Activated CD4-positive, alpha-beta memory T cell treated with anti-CD3 and anti-CD28 coated beads for 36 hours (primary cell): ENCODE measurements at places on chromosomes 1 and 21. TPM values are rescaled to one million over a fixed set of nuclear protein-coding genes. Genes with fewer than 3 reads are reported as not detected.

Gene SLC5A9
- total RNA-seq: not detected

- DNase-seq: no peak
These were observed 226.6 kb upstream of the ZRANB2 start for GRCh38 chr1:71307451-71307850.

Gene KIRREL1
- not detected for total RNA-seq

DNA sequence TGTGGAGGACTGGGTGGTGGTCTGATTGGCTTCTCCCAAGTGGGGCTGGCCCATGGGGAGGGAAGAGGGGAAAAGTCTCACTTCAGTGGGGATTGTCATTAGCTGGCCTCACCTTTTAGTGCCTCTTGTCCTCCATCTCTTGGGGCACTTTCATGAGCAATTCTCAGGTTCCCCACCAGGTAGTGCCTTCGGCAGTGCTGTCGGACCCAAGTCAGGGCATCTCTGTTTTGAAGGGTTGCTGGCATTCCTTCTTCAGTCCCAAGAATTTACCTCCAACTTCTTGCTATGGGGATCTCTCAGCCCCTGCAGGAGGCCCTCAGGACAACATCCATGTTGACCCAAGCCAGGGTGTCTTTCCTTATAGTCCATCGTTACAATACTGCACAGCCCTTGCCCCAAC lies 54.7 kb upstream of the F3 start:
- DNase-seq: no peak

- DNase-seq: no peak
These were observed 87.7 kb upstream of the POU3F1 start for GRCh38 chr1:38134294-38134755.

Gene PUSL1
- total RNA-seq: 23.1 TPM

Gene DNAJC11
- total RNA-seq: 38.3 TPM

Gene PDZK1
- not detected for total RNA-seq

- DNase-seq: no peak
These were observed 180.6 kb upstream of the RNPC3 start for GRCh38 chr1:103344930-103345329.

DNA sequence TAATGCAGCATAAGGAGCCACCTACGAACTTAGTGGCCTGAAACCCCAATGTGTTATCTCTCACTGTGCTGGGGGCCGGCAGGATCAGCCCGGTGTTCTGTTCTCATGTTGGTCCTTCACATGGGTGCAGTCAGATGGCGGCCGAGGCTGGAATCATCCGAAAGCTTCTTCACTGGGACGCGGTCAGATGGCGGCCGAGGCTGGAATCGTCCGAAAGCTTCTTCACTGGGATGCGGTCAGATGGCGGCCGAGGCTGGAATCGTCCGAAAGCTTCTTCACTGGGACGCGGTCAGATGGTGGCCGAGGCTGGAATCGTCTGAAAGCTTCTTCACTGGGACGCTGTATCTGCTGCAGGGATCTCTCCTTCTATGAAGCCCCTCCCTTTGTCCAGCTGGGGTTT lies 12.6 kb upstream of the PCBP3 start:
- no peak for DNase-seq

Gene CD244
- 0.14 TPM for total RNA-seq

DNA sequence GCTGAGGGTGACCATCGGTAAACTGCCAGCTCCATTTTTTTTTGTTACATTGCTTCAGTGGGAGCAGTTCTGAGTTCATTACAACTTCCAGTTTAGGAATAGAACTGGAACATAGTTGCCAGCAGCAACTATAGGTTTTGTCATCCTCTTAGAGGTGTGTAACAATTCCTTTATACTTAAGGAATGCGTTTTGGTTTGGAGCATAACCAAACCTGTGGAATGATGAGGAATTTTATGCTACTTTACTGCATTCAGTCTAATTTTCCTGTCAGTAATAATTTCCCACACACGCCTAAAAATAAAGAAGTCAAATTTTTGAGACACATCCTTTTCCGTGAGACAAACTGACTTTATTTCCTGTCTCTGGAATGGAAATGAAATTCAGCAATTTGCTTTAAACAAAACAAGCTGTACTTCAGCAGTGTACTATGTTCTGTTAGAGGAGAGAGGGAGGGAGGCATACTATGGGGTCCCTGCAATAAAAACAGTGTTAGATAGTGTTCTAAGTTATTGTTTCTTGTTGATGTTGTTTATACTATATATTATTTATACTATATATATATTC lies 4.8 kb upstream of the AMPD1 start:
- DNase-seq: no peak

Gene UMODL1
- total RNA-seq: not detected

Gene F13B
- total RNA-seq: not detected

Gene OR10Z1
- total RNA-seq: not detected

Gene KCNK2
- total RNA-seq: not detected

Gene SEC16B
- not detected for total RNA-seq

- DNase-seq: no peak
These were observed 19.5 kb upstream of the PUM1 start for GRCh38 chr1:31084782-31085569.

DNA sequence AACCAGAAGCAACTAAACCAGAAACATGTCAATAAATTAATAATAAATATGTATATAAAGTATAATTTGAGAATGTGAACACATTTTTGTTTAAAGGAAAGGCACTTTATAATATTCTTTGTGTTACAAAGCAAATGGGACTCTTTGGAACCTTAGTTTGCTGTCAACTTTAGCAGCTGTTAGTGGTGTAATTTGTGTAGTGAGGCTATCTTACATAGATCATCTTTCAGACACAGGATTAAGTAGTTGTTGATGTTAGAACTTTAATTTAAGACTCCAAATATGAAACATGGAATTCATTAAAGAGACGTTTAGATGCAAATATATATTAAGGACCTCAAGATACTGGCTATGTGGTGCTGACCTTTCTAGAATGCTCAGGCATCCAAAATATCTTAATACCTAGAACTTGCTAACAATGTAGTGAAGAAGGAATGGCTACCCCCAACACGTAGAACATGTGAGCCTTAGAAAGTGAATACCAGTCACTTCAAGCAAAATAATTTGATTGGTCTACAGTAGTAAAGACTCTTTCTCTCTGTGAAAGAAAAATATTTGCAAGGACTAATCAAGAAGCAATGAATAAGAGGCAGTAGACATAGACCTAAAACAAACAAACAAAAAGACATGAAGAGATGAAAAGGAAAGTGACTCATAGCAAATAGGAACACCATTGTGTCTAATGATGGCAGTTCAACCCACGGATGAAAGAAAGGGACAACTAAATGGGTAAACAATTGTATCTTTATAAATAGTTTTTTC lies 811.4 kb downstream of the USP25 start:
- no peak for DNase-seq

DNA sequence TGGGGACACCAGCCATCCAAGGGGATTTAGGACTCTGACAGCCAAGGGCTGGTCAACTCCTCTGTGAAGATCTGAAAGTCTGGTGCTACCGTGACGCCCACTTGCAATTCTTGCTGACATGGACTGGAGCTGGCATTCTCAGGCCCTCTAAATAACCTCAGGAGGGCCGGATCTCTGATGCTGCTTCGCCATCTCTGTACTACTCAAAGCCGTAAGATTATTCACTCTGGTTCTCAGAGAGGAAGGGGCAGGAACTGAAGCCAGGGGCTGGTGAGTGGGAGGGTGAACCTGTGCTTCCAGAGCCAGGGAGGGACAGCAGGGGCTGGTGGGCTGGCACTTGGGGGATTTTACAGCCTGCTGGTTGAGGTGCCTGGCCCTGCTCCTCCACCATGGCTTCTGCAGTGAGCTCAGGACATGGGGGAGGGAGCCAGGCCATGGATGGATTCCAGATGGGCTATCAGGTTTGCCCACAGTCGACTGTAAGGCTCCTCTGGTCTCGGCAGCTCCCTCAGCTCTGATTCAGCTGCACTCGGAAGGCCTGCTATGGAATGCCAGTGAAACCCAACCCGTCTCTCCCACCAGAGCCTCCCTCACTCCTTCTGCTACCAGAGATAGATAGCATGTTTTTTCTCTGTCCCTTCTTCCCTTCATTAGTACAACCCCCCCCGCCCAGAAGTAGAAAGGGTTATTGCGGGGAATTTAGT lies 84.5 kb downstream of the PLXNA2 start:
- no peak for DNase-seq

DNA sequence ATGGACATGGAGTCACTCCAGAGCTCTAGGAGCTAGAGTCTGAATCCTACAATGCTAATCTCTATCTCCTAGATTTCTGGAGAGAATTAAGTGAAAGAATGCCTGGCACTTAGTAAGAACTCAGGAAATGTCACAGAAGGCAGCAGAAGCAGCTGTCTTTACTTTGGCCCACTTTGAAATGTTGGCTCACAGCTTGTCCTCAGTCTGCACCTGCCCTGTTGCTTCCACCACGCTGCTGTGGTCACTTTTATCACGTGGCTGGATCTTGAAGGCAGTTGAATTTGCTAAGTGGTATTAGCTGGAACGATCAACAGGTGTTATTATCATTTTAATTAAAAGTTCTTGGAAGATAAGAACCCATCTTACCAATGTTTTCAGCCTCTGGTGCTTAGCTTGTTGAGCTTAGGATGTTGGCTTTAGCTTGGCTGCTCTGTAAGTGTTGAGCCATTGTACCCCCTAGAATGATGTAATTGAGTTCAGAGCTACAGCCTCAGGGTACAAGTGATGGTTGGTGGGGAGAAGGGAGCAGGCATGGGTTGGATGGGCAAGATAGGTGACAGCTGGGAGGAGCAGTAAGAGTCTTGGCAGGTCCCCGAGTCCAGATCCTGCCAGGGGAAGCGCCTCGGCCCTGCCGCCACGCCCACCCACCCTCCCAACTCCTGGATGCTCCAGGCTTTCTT lies 41.9 kb upstream of the EPS8L3 start:
- DNase-seq: peak; percentile 4

Gene PRELP
- not detected for total RNA-seq

GRCh38 chr21:33078907-33079582 lies 9.1 kb downstream of the OLIG1 start:
- peak; percentile 46 for DNase-seq

GRCh38 chr1:55640708-55641473 lies 425.7 kb upstream of the USP24 start:
- peak; percentile 30 for DNase-seq

Gene OR2T33
- total RNA-seq: not detected

- DNase-seq: no peak
These were observed 120.0 kb downstream of the TGFBR3 start for GRCh38 chr1:91765880-91766443.

Gene CR1L
- not detected for total RNA-seq

DNA sequence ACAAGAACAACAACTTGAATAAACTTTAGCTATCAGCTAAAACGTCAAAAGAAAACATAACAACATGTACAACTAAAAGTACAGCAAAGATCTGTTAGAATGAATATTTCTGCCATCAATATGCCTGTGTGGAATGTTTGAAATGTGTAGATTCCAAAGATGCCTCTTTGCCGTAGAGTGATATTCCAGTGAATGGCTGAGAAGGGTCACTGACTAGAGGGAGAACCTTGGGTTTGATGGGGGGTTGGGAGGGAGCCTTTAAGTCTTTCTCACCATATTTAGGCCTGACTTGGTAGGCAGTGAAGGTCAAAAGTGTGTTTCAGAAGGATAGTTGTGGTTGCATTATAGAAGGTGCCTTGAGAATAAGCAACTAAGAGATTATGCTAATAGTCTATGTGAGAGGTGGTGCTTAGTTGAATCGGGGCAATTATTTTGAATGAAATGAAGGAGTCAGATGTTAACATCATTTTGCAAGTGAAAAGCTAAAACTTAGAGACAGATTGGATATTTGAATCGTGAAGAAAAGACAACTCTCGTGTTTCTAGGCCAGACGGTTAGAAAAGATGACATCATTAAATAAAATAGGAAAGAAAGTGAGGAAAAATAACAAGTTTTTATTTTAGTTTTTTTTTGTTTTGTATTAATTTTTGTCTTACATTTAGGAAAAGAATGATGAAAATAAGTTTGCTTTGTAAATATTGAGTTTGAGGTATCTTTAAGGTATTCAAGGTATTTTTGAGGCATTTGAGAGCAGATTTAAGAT lies 53.8 kb downstream of the PLA2G4A start:
- DNase-seq: no peak

GRCh38 chr1:59393211-59394180 lies 96.6 kb downstream of the FGGY start:
- DNase-seq: no peak

GRCh38 chr21:32807717-32808380 lies 36.3 kb upstream of the PAXBP1 start:
- no peak for DNase-seq

GRCh38 chr1:172537366-172537765 lies 4.4 kb downstream of the SUCO start:
- no peak for DNase-seq

DNA sequence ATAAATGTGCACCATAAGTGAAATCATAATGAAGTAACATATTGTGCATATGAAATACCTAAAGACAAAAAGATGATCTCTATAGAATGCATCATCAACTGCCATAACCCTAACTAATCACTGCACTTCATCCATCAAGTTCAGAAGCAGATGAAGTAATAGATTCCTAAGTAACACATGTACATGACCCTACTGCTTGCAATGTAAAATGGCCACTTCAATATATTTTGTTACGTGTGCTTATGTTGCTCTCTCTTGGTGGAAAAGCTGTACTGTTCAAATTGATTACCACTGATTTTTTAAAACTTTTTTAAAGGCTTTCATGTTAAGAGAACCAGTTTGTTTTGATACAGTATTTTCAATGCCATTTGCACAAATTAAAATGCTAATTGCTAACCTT lies 141.8 kb downstream of the TTLL7 start:
- no peak for DNase-seq

DNA sequence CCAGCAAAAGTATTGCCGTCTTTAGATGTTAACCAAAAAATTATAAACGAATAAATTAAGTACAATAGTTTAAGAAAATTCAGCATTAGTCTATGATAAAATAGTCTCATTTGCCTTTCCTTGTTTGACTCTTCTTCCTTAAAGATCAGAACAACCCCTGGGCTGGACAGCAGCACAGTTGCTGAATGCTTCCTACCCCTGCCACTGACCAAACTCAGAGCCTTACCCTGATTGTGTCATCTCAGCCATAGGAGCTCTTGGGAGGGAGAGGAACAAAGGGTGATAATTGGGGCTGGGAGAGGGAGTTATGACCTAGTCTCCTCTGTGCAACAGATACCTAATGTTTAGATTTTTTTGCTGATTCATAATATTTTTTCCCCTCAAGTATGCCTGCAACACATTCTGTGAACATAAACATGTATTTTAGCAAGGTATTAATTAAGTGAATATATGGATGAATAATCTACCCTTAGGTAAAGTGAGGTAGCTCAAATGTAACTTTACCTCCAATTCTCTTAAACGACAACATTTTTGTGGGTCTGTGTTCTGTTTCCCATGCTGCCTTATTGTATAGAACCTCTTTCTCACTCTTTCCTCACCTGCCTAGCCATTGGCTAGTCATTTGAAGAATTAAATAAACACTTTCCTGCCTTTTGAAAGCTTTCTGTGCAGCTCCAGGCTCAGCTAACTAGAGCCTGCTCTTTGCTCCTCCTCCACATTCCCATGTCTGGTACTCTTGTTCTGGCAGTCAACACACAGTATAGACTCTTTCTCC lies 46.1 kb downstream of the FGGY start:
- DNase-seq: no peak

GRCh38 chr1:14140831-14141401 lies 440.9 kb downstream of the PRDM2 start:
- DNase-seq: no peak
